Mesenteric fat pad (tissue), 1 donor: ENCODE measurements at places on chromosomes 1 and 21. TPM values are rescaled to one million over a fixed set of nuclear protein-coding genes. Genes with fewer than 3 reads are reported as not detected.

Gene TRIM46
- 0.22 TPM for total RNA-seq

DNA sequence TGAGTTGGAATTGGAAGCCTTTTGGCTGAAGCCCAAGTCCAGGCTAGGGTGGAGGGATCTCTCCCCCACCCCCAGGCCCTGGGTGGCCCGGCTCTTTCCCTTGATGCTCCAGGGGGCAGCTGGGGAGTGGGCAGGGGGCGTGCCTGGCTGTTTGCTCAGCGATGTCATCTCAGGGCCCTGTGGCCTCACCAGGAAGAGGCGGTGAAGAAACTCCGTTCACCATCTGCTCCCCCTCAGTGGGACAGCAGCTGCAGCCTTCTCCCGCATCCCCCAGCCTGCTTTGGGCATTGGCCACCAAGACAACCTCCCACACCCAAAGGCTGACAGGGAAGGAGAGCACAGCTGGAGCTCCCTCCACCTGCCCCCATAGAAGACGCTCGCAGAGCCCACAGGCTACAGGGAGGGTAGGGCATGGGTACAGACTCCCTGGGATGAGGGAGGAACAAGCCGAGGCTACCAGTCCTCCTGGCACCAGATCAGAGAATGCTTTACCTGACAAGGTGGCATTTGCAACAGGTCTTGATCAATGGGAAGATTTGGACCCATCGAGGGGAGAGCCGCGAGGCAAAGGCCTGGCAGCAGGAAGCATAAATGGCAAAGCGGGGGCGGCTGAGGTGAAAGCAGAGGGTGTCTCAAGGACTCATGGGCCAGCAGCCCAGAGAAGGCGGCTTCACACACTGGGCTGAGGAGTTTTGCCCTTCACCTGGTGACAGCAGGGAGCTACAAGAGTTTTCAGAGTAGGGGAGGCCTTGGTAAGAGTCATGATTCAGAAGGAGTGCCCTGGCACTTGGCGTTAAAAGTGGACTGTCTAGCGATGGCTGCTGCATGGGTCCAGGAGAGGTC, 6.5 kb upstream of the GUCA2A start:
- no peak for DNase-seq

Gene GUCA2B
- not detected for total RNA-seq

DNA sequence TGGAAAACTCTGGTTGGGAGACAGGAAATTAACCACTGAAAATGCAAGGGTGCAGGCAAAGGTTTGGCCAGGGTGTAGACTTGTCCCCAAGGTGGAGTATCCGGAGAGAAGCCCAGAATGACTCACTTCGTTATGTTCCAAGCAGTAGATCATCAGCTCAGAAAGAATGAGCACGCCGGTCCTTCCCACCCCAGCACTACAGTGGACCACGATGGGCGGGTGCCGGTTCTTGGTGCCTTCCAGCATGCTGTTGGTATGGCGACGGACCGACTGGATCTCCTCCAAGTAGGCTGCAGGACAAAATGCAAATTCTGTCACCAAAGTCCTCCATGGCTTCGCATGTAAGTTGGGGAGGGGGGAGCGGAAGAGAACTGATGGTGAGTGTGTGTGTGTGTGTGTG, 83.4 kb downstream of the SMYD2 start:
- DNase-seq, result no peak

DNA sequence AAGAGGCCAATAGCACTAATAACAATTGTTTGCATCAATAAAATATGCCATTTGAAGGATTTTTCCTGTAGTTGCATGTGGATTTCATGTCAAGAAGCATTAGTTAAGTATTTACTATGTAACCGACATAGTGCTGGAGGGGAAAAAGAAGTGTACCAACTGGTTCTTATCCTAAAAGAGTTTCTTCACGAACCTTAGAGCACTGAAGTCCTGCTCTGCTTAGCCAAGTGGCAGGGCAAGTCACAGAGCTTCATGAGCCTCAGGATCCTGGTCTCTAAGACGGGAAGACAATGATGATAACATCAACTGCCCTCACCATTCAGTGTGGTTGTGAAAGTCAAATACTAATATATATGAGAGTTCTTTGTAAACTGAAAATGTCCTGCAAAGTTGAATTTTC, 14.1 kb downstream of the KIAA0040 start:
- no peak for DNase-seq

Gene KCNE2
- not detected for total RNA-seq

- no peak for DNase-seq
These were observed 18.4 kb upstream of the TSPAN2 start for GRCh38 chr1:115107516-115108260.
